NCI-H1436 (cell line): ENCODE measurements at places on chromosomes 12 and 14.

DNA sequence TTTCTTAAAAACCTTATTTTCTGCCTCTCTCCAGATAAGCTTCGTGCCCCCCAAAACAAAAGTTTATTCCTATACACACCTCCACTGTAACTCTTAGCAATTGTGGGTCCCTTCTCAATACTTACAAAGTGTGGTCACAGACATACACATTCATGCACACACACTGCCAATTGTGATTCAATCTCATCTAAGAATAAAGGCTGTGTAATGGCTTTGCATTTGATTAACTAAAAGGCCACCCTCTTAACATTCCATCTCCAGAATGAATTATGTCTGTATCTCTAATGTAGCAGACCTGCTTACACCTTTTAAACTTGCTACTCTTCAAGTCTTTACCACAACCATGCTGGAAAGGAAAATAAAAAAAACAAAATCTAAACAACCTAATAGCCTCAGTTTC lies 49.5 kb downstream of the MYF5 start:
- DNase-seq: no peak

- no peak for DNase-seq
Measured at GRCh38 chr12:52274521-52275120, at the start of gene KRT86. Gene KRT86 (plus strand): TSS chr12:52274645. CDS start chr12:52301917, 27,272 bp downstream.

- DNase-seq: no peak
Measured at GRCh38 chr14:29820785-29821184, 106.9 kb downstream of the PRKD1 start.

DNA sequence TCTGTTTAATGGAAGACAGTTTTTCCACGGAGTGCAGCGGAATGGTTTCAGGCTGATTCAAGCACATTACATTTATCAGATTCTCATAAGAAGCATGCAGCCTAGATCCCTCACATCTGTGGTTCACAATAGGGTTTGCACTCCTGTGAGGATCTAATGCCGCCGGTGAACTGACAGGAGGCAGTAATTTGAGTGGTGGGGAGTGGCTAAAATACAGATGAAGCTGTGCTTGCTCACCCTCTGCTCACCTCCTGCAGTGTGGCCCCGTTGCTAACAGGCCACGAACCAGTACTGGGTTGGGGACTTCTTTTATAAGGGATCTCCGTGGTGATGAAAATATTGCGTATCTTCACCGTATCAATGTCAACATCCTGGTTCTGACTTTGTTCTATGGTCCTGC lies 107.8 kb downstream of the OTX2 start:
- DNase-seq: no peak

GRCh38 chr12:90970471-90970870 lies 15.5 kb upstream of the CCER1 start:
- DNase-seq: no peak
